ENCODE measurements at places on chromosomes 2 and 18.

DNA sequence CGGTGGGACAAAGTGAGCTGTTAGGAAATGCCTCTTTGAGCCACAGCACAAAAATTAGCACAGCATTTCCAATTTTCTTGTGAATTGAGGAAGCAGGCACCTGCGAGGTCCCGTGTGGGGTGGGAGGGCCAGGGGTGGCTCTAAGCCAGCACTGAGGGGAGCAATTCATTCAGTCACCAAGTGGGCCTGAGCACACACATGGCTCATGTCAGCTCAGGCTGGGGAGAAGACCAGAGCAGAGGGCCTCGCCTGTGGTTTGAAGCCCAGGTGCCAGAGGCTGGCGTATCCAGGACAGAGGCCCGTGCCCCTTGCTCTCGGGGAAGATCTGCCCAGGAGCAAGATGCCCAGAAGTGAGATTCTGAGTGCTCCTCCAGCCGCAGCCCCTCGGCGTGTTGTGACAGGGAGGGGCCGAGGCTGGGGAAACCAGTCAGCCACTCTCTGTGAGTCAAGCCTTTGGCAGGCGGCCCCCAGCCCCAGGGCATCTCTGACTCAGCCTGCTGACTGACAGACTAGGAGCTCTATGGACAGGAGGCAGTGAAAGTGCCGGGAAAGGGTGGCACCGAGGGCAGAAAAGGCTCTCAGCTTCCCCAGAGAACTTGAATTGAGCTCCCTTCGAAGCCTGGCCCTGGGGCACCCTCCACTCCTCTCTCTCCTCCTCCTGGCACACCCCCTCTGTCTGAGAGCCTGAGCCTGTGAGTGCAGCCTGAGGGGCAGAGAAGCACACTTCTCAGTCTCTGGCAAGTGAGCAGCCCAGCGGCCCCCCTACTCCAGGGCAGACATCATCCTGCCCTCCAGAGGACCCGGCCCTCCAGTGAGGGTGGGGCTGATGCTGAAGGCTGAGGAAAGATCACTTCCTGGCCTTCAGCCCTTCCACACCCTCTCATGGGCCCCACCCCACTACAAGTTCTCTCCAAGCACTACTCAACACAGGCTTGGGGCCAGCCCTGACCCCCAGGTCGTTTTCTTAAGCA lies 32.3 kb downstream of the CYP26B1 start:
- DNase-seq: no peak

DNA sequence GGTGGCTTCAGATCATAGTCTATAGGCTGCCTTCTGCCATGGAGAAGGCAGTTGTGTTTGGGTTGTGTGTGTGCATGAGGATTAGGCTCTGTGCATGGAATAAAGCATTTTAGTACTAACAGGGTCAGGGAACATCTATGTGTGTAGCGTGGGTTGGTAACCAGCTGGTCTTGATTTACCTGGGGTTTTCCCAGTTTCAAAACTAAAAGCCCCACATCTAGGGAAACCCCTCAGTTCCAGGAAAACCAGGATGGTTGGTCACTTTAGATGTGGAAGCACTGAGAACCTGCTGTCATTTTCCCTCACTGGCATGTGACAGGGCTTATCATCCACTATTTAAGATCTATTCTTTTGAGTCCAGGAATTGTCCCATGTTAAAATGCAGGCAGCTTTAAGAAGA lies 116.3 kb downstream of the POLE4 start:
- no peak for DNase-seq

GRCh38 chr2:112465382-112465781 lies 16.6 kb upstream of the TTL start:
- peak; percentile 5 for DNase-seq

DNA sequence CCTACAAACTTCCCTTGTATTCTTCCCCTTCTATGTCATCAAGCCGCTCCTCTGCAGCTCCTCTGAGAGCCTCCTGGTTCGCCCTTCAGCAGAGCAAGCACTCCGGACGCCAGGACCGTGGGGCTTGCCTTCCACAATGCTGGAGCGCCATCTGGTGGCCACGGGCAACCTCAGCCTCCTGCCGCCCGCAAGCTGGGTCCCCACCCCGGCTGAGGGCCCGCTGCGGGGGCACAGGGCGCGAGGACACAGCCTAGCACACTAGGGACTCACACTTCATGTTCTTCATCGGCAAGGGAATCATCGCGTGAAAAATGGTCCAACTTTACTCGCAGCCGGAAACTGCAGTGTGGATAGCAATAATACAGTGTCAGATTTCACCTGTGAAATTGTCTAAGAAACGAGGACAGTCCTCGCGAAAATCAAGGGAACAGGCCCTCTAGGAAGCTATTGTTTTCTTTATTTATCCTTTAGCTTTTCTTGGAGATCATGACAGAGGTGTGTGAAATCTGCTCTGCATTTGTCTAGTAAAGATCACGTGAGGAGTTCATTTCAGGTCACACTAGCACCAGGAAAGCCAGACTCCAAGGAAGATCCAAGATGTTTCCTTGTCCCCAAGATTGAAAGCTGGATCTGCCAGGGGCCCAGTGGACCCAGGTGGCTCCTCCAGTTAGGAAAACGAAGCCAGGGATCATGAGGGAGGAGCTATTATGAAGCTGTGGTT lies 5.8 kb downstream of the PRLH start:
- peak; percentile 82 for DNase-seq

DNA sequence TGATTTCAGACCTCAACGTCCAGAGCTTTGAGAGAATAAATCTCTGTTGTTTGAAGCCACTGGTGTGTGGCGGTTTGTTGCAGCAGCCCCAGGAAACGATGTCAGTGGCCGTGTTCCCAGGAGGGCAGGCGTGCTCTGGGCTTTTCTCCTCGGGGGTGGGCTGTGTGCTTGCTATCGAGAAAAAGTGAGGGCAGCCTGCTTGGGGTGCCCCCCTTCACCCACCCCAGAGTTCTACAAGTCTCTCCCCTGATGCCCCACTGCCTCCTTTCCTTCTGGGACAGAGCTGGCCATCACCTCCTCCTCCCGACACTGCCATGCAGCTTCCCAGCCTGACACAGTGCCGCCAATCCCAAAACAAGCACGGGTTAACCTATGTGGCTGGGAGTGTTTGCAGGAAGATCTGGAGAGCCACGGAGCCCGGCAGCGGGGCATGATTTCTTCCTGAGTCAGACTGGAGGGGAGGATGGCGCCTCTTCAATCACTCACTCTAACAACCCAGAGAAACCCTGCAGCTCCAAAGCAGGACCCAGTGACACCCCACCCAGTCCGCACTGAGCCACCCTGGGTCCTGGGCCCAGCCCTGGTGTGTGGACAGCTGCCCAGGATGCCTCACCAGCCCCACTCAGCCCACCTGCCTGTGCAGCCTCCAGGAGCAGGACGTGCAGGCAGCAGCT lies 213.7 kb upstream of the RAB6C start:
- no peak for DNase-seq

DNA sequence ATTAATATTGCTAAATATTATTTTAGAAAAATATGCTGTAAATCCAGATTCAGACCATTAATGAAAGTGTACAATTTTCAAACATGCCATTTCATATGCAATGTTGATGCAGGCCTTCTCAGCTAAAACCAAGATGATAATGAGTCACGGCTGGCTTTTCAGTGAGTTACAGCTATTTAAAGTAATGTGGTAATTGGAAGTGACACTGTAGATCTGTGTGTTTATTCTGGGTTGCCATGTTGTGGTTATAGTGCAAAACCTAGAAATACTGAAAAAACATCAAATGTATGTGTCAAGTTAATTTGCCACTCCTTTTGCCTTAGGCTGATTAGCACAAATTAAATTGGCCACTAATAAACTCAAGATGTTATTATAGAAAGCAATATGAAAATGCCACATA lies 506.6 kb downstream of the ERBB4 start:
- DNase-seq: no peak

GRCh38 chr2:187424146-187424545 lies 23.9 kb downstream of the CALCRL start:
- DNase-seq: no peak

DNA sequence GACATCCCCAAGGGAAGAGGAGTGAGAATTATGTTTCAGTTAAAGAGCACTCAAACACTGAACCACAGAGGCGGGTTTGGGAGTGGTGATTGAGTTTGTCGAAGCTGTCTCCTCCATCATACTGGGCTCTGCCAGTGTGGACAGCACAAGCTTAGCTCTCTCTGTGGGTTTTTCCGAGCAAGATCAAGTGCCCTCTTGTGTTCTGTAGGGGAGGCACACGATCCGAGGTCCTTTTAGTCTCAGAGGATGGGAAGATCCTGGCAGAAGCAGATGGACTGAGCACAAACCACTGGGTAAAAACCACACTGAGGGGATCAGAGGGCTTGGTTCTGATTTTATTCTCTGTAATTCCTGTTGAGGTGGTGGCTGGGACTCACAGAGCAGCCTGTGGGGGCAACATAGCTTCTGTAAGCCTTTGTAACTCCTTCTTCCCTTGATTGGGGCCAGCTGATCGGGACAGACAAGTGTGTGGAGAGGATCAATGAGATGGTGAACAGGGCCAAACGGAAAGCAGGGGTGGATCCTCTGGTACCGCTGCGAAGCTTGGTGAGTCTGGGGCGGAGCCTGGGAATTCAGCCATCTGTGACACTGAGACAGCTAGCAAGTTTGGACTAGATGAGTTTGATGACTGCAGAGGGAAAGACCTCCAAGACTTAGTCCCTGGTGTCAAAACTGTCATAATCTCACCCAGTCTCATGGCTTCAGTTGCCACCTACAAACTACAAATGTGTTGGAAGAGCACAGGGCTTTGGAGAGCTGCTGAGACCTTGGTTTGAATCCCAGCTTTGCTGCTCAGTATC lies 2.0 kb downstream of the NAGK start:
- peak; percentile 52 for DNase-seq

DNA sequence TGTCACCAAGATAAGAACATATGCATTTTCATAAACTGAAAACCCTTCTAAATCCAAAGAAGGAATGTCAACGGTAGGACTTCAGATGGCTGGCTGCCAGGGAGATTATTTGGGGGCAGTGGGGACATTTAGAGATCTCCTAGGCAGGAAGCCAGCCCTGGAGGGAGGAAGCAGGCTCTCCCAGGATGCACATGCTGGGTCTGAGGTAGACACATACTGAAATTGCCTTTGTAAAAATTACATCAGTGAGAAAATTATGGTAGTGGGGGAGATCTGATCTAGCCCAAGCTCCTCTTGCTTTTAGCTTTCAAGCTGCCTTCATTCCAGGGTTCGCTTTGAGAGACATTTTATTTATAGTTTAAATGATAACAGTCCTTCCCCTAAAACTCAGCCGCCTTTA lies 24.1 kb downstream of the MPP4 start:
- no peak for DNase-seq

DNA sequence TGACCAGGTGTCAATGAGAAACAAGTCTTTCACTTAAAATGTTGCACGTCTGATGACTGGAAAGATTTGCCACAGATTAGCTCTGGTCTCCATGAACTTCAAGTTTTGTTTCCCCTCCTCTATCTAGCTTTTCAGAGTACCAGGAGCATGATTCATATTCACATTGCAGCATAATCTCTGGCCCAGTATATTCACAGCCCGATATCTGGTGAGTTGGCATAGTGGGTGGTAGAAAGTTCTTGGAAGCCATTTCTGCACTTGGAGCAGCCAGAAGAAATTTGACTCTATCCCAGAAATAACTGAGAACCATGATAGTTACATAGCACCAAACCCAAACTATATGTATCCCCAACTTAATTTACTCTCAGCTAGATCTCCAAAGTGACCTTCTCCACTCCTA lies 503.9 kb downstream of the PID1 start:
- no peak for DNase-seq

- no peak for DNase-seq
Measured at GRCh38 chr2:121994238-121995206, 239.1 kb downstream of the TSN start.

- DNase-seq: peak; percentile 45
Measured at GRCh38 chr2:151900331-151900730, 72.1 kb upstream of the ARL5A start.

All from cerebellar cortex (tissue), 1 donor.